ENCODE measurements at places on chromosomes 2 and 18.

DNA sequence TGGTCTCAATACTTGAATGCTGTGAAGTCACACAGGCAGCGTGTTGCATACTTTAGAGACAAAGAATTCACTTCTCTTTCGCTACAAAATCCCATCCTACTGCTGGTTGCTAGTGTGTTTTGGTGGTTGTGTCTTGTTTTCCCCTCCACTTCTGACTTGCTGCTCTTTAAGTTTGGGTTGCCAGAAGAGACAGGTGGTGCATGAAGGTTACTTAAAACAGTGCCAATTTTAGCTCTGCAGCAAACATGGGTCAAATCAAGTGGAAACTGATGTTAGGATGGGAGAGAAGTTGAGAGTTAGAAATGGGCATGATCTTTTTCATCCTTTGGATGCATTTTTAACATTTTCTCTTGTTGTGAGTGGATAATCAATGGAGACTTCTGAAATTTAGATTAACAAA lies 136.2 kb upstream of the KCNH7 start:
- DNase-seq, result no peak

DNA sequence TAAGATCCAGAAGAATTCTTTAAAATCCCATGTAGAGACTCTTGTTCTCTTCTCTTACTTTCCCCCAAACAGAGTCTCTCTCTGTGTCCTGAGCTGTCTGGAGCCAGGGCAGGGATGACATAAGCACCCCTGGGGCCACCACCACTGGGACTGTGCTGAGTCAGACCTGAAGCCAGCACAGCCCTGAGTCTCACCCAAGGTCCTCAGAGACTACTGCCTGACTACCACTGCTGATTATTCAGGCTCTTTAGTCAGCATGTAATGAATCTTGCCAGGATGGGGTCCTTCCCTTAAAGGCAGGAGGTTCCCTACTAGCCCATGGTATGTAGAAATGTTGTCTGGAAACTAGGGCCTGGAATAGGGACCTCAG lies 34.9 kb upstream of the DYNC1I2 start:
- no peak for DNase-seq

GRCh38 chr2:127128445-127128904 lies 21.5 kb upstream of the BIN1 start:
- DNase-seq, result no peak

GRCh38 chr18:44857081-44857480 lies 176.4 kb downstream of the SETBP1 start:
- DNase-seq, result no peak

- no peak for DNase-seq
Measured at GRCh38 chr18:44453505-44453904, 227.2 kb upstream of the SETBP1 start.

All from mesenteric fat pad (tissue), 1 donor.